ENCODE measurements at places on chromosomes 6 and 20. TPM values are rescaled to one million over a fixed set of nuclear protein-coding genes. Genes with fewer than 3 reads are reported as not detected.

GRCh38 chr20:23923891-23924435 is 44.4 kb upstream of the CST5 start:
- H3K27ac ChIP-seq, result no peak overlapping the region
- DNase-seq, result no peak
- H3K4me3 ChIP-seq, result no peak overlapping the region

- no peaks in the 10 kb centered on the region for H3K36me3 ChIP-seq
- DNase-seq, result no peak
- no peaks in the 10 kb centered on the region for H3K4me1 ChIP-seq
- H3K27me3 ChIP-seq, result no peaks in the 10 kb centered on the region
- no peak overlapping the region for H3K4me3 ChIP-seq
- no peak overlapping the region for H3K27ac ChIP-seq
Observed at GRCh38 chr6:84522135-84522549, 242.3 kb downstream of the TBX18 start.

GRCh38 chr6:30824698-30825097 is 59.6 kb upstream of the DDR1 start:
- H3K27ac ChIP-seq, result no peak overlapping the region
- H3K4me1 ChIP-seq, result peaks cover 78% of the 10 kb centered on the region
- no peaks in the 10 kb centered on the region for H3K36me3 ChIP-seq
- H3K27me3 ChIP-seq, result no peaks in the 10 kb centered on the region

DNA sequence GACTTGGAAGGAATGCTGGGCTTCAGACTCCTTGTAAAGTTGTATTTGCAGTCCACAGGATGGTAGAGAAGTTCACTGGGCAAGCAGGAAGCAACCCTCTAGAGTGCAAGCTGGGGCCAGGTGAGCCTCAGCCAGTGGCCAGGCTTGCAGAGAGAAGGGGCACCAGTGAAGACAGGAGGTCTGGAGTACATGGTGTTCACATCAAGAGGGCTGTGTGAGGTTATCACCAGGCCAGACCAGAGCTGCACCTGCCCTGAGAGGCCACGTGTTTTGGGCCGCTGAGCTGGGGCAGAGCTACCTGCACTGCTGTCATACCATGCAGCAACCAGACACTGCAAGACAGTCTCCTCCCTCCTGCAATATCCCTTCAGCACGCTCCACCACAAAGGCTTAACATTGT is 79.0 kb downstream of the SH3BGRL2 start:
- H3K4me3 ChIP-seq, result no peak overlapping the region
- DNase-seq, result peak; percentile 7
- peaks cover 12% of the 10 kb centered on the region for H3K27me3 ChIP-seq
- H3K36me3 ChIP-seq, result no peaks in the 10 kb centered on the region

DNA sequence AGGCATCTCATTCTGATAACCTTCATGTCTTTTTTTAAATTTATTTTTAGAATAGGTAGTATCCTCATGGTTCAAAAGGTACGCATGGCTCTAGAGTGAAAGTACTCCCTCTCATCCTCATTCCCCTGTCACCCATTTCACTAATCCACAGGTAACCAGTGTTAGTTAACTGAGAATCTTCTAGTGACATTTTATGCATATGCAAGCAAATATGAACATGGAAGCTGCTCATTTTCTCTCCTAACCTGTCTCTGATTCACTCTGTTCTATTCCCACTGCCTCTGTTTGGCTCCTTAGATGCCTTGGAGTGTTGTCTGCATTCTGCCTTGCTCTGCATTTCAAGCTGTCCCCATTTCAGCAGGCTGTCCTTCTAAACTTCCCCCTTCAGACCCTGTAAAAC is 4.5 kb downstream of the NCOA7 start:
- no peak overlapping the region for H3K4me3 ChIP-seq
- H3K27me3 ChIP-seq, result no peaks in the 10 kb centered on the region
- DNase-seq, result no peak
- H3K36me3 ChIP-seq, result no peaks in the 10 kb centered on the region
- no peak overlapping the region for H3K27ac ChIP-seq
- peaks cover 12% of the 10 kb centered on the region for H3K4me1 ChIP-seq

- no peak overlapping the region for H3K27ac ChIP-seq
- no peaks in the 10 kb centered on the region for H3K4me1 ChIP-seq
- no peak for DNase-seq
- no peaks in the 10 kb centered on the region for H3K27me3 ChIP-seq
Observed at GRCh38 chr20:5045906-5046305, 44.6 kb upstream of the SLC23A2 start.

- H3K27me3 ChIP-seq, result no peaks in the 10 kb centered on the region
- DNase-seq, result no peak
Observed at GRCh38 chr6:2102316-2102883, 143.0 kb downstream of the GMDS start.

DNA sequence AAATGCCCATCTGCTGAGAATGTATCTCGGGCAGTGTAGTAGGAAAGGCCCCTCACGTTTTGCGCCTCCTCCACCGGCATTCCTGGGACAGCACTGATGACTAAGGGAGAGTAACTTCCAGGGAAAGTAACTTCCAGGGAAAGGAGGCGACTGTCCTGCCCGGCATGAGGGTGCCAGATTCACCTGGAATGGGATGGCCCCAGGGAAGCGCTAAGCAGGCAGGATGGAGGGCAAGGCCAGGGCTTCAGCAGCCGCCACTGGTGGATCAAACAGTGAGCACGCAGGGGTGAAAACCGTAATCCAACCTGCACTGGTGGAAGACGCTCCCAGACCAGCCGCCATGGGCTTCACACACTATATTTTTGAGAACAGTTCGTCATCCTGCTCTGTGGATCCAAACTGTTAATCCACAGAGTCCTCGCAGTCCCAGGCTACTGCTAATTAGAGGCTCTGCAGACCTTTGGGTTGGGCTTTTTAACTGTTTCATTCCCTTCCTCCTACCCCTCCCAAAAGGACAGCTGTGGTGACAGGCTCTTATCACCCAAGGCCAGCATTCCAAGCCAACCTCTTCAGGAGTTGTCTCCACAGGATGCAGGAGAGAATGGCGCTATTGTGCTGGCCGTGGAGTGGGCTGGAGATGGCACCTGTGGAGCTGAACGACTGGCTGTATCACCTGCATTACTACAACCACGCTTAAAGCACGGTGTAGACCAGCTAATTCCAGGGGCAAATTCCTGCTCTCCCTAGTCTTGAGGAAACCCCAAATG is 178.9 kb downstream of the DLL1 start:
- DNase-seq, result peak; percentile 10
- H3K27me3 ChIP-seq, result no peaks in the 10 kb centered on the region
- H3K4me1 ChIP-seq, result no peaks in the 10 kb centered on the region
- no peaks in the 10 kb centered on the region for H3K36me3 ChIP-seq

DNA sequence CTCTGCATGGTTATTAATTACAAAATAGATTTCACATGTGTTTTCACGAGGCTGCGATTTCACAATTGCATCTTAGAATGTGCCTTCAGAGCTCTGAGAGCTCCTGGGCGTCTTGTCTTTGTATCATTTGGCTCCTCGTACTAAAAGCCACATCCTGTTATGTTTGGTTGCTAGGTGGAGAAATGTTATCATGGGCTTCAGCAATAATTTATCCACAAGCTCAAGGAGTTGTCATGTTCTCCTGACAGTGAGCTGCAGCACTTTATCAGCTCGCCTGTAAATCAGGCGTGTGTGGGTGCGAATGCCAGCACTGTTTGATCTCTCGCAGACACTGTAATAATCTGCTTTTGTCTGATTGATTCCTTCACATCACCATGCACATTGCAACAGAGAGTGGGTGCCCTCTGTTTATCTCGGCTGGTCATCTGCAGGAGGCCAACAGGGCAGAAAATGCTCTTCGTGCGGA is 218.6 kb upstream of the ZFP64 start:
- no peaks in the 10 kb centered on the region for H3K4me1 ChIP-seq
- no peaks in the 10 kb centered on the region for H3K27me3 ChIP-seq
- peak; percentile 70 for DNase-seq
- no peaks in the 10 kb centered on the region for H3K36me3 ChIP-seq

DNA sequence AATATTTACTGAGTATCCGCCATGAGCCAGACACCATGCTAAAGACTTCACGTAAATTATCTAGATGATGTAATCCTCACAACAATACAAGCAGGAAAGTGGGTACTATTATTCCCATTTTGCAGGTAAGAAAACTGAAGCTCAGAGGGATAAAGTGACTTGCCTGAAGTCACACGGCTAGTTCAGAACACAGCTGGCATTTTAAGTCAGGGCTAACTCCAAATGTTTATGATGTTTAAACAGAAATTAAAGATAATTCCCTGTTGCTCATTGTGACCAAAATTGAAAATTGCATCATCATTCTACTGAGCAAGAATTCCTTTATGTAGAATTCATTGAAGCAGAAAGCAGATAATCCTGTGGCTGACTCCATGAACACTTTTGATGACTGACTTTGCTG is 71.3 kb upstream of the STXBP5 start:
- no peak overlapping the region for H3K4me3 ChIP-seq
- H3K4me1 ChIP-seq, result no peaks in the 10 kb centered on the region
- H3K36me3 ChIP-seq, result no peaks in the 10 kb centered on the region
- no peaks in the 10 kb centered on the region for H3K27me3 ChIP-seq

DNA sequence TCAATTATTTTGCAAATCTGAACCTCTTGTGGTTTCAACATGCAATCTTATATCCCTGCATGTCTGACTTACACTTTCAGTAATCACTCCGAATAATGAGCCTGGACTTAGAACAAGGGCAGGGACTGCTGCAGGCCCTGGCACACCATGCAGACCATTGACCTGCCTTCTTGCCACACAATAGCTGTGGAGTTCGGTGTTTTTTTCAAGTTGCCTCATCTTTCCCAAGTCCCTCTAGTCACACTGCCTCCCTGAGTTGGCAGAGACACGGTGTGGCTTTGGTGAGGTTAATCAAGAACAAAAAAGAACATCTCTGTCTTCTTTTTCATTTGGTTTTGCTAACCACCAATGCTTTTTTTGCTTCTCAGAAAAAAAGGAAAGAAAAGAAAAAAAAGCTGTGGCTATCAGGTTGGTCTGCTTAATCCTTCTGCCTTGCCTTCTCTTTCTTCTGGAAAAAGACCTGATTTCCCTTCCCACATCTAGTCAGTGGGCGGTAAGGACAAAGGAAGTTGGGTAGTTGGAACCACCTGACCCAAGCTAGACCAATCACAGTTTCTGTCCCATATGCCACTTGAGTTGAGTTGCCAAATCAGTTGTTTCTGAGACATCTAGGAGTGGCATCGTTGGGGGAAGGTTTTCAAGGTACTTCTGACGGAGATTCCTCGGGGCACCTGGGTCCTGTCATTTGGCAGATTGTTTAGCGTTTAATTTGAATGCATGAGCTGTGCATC is 55.9 kb upstream of the TASP1 start:
- no peaks in the 10 kb centered on the region for H3K36me3 ChIP-seq
- no peak overlapping the region for H3K4me3 ChIP-seq
- no peak overlapping the region for H3K27ac ChIP-seq
- DNase-seq, result no peak
- H3K27me3 ChIP-seq, result no peaks in the 10 kb centered on the region
- no peaks in the 10 kb centered on the region for H3K4me1 ChIP-seq

SLC44A4 gene
- 74.2 TPM for total RNA-seq

TPBG gene
- total RNA-seq, result 17.7 TPM

PLAGL2 gene
- total RNA-seq, result 20.0 TPM

HLA-DMA gene
- total RNA-seq, result 34.4 TPM

MGME1 gene
- total RNA-seq, result 4.8 TPM

MED20 gene
- 18.8 TPM for total RNA-seq

CAP2 gene
- total RNA-seq, result 43.3 TPM

All from stomach (tissue), 19 donors.